ENCODE measurements at places on chromosomes 3 and 15.
A peak's percentile ranks its signal among the peaks of the same experiment; 100 is the strongest.

DNA sequence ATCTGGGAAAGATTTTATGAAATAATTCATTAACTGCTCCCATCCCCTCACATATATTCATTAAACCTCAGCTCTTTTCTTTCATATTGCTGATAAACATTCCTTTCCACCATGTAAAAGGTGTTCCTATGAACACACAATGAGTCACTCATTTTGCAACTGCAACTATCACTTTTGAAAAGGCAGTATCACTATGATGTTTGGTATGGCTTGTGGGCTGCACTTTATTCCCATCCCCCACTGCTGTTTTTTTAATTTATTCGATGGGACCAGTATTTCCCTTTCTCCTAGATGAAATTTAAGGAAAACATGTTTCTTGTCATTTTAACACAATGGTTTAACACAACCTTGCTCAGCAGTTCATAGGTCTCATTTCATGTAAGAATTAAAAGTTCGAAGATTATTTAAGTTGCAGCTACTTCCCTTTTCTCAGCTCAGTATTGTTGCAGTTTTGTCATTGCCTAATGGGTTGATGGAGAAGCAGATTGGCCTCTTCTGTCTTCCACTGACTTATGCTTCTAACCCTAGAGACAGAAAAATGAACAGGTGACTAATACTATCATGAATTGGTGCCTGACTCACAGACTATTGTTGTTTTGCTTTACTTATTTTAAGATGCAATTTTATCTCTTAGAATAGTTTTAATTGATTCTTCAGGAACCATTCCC is 280.3 kb downstream of the ZPLD1 start:
- DNase-seq: peak; percentile 23

- DNase-seq: no peak
These were observed 50.3 kb downstream of the APBA2 start for GRCh38 chr15:28936081-28936480.

DNA sequence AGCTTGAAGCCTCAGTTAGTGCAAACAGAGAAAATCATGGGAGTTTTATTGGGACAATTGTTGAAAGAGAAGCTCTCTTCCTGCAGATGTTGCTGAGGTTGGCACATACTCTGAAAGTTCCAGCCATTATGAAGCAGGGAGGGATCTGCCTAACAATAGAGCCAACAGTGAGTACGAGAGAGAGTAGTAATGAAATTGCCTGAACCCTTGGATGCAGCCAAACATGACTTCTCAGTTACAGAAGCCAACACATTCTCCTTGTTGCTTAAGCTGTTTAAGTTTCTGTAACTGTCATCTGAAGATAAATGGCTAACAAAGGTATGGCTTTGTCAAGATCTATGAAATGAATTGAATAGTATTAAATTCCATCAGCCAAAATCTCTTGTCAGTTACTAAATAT is 211.0 kb upstream of the TTC14 start:
- no peak for DNase-seq

GRCh38 chr3:15325228-15325627 is 7.2 kb downstream of the SH3BP5 start:
- DNase-seq: no peak

DNA sequence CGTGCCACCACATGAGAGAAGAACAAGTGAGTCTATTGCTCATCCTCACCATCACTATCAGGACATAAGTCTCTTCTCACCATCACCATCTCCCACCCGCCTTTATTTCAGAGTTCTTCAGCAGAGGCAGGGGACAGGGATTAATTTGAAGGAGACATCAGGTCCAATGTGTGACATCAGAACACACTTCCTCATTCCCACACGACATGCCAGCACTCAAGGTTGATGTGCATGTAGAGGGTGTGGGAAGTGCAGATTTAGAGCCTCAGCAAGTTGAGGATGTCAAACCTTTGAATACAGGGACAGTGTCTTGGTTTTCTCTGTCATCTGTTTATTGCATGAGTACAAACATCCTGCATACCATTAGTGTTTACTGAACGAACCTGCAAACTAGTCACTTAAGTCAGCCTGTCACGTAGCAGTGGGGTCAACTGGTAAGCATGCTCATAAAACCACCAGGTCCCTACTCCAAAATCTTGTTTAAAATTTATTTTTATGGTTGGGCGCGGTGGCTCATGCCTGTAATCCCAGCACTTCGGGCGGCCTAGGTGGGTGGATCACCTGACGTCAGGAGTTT is 104.4 kb downstream of the MYLK start:
- no peak for DNase-seq

DNA sequence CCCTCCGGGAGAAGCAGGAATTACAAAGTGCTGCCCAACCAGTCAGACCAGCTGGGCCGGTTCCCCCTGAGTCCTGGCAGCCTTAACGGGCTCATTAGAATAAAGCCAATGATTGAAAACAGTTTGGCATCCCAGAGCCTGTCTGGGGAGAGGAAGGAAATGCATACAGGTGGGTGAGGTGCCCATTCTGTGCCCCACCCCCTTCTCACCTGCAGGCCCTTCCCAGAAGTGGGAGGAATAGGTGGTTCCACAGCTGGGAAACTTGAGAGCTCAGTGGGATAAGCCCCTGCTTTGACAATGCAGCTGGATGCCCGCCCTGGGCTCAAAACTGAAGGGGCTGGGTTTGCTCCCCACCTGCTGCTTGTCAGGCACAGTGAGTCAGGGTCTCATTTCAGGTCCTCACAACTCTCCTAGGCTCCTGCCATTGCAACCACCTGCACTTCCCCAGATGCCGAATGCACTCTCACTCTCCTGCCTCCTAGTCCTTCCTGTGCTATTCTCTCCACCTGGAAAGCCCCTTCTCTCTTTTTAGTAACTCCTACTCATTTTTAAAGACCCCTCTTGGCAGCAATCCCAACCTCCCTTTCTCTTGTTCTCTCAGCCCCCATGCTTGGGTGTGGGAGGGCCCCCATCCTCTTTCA is 5.5 kb upstream of the BUB1B start:
- DNase-seq: no peak

GRCh38 chr3:94171954-94172353 is 109.1 kb downstream of the NSUN3 start:
- DNase-seq: no peak

- DNase-seq: no peak
These were observed 4.2 kb downstream of the ZBTB47 start for GRCh38 chr3:42657675-42658074.

DNA sequence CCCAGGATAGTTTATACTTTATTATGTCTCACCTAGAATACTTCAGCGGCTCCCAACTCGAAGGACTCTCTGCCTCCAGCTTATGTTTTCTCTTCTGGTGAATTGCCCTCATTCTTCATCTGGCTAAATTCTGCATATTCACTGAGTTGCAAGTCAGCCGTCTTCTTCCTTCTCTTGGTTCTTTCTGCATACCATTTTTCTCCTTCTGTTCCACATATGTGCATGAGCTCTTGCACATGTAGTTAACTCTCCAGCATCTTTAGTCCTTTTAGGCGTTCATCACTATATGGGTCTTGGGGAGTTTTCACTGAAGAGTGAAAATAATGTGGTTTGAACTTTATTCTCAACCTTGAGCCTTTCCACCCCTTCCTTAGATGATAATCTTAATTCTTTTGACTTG is 70.1 kb downstream of the AP4E1 start:
- DNase-seq: no peak

- no peak for DNase-seq
These were observed 482.4 kb downstream of the ROBO1 start for GRCh38 chr3:79285380-79285779.

DNA sequence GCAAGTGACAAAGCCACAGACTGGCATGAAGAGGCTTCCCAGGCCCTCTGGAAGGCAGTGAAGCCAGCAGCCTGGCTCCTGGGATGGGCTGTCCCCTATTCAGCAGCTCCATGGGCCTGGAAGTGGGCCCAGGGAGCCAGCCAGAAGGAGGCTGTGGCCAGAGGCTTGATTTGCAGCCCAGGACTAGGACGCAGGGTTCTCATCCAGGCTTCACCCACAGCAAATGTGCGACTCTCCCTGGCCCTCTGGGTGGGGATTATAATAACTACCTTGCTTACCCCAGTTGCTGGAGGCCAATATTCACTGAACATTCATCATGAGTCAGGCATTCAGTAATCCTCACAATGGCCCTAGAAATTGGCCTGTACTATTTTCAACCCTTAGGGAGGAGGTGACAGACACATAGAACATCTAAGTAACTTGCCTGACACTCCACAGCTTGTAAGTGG is 24.6 kb upstream of the SRP14 start:
- no peak for DNase-seq
